Regular cardiac myocyte (primary cell): ENCODE measurements at places on chromosomes 1 and 21. TPM values are rescaled to one million over a fixed set of nuclear protein-coding genes. Genes with fewer than 3 reads are reported as not detected.

The GSTM1 gene
- 7.0 TPM in 1 of 2 replicates, not detected in the other for total RNA-seq

The PDE9A gene
- 1.3 and 2.0 TPM in 2 replicates for total RNA-seq

The RGS8 gene
- 0.28 TPM in 1 of 2 replicates, not detected in the other for total RNA-seq

The CATSPERE gene
- 0.38 and 1.7 TPM in 2 replicates for total RNA-seq

The CFAP107 gene
- total RNA-seq: not detected in 2 replicates

The DLGAP3 gene
- under 0.01 TPM in 1 of 2 replicates, not detected in the other for total RNA-seq

The PARP1 gene
- 47.4 and 160 TPM in 2 replicates for total RNA-seq

The TBX19 gene
- total RNA-seq: 0.58 and 1.1 TPM in 2 replicates

The CELA3A gene
- not detected in 2 replicates for total RNA-seq
